Heart left ventricle (tissue), 16 donors: ENCODE measurements at places on chromosomes 5 and 9.
A peak's percentile ranks its signal among the peaks of the same experiment; 100 is the strongest.

DNA sequence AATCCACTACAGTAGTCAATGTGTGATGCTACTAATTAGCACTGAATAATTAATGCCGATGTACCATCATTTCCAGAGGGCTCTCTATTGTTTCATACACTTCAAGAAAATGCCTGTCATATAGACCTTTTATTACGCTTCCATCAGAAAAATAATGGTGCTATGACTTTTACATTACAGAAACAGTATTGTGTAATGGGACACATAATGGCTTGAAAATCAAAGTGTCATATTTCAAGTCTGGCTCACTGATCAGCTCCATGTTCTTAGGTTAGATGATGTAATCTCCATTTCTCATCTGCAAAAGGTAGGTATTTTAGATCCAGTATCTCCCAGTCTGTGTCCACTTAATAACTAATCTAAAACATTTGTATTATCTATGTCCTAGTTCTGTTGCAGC lies 990.6 kb upstream of the TYRP1 start:
- DNase-seq = no peak

GRCh38 chr9:97487861-97488260 lies 13.6 kb upstream of the TMOD1 start:
- no peak for DNase-seq

DNA sequence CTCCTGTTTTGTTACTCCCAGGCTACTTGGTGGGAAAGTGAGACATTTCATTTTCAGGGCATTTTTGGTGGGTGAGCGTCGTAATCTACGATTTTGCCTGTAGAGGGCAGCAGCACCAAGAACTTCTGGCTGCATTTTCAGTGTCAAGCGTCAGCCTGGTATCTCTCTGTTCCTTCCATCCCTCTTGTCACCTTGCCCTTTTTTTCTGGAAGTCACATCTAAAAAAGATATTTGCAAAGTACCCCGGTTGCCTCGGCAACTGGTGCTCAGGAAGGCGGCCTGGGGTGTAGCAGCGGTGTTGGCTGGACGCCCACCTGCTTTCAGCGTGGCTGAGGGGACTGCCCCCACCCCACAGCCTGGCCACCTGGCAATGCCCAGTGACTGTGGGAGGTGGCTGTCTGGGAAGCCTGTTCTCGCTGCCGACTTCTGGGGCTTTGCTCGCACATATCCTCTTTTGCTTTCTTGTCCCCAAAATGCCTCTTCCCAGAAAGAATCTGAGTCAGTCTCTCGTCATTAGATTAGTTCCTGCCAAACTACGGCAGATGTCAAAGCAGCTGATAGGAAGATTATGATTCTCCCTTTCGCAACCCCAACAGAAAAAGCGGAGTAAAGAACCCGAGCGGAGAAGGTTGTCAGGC lies 84.5 kb downstream of the ACER2 start:
- DNase-seq = peak; percentile 78

- DNase-seq = no peak
Observed at GRCh38 chr5:143284521-143284920, 119.0 kb downstream of the NR3C1 start.

GRCh38 chr9:17987189-17987588 lies 408.3 kb downstream of the SH3GL2 start:
- DNase-seq = no peak

- DNase-seq = no peak
Observed at GRCh38 chr9:77759391-77759790, 111.3 kb upstream of the GNA14 start.

- DNase-seq = no peak
Observed at GRCh38 chr5:142537938-142538337, 148.0 kb downstream of the FGF1 start.

DNA sequence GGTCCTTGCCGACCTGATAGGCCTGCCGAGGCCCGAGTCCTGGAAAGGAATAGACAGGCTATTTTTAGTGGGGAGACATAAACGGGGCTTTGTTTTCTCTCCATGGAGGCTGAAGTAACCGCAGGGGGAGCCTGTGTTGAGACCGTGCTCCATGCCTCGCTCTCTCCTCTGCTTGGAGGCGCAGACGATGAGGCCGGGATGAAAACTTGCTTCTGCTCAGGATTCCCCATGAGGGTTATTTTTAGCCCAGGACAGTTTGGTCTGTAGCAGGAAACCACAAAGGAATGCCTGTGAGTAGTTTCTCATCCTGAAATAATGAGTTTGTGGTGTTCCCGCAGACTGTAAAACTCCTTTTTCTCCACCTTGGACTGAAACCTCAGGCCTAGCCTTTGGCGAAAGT lies 81.9 kb upstream of the RARS1 start:
- no peak for DNase-seq

DNA sequence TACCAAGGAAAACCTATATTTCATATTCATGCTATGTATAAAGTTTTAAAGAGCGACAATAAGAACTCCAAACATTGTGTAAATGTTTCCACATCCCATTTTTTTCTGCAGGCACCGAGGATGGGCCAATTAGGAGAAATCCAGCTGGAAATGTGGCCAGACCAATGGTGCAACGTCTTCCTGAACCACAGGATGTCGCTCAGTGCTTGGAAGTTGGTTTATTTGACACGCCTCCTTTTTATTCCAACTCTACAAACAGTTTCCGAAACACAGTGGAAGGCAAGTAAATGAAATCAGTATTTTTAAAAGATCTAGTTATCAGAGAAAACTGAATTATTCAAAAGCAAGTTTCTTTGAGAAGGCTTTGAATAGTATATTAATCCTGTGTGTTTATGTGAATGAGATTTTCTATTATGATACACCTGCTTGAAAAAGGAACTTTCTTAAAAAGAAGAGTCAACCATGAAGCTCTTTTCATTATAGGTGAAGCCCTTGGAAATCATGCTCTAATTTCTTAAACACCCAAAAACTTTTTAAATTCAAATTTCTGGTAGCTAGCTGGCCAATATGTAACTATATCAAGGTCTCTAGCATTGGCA lies 9.1 kb downstream of the TYRP1 start:
- peak; percentile 10 for DNase-seq

- no peak for DNase-seq
Observed at GRCh38 chr5:108530706-108531105, 148.8 kb upstream of the FBXL17 start.

GRCh38 chr9:10678790-10679189 lies 66.0 kb upstream of the PTPRD start:
- no peak for DNase-seq

DNA sequence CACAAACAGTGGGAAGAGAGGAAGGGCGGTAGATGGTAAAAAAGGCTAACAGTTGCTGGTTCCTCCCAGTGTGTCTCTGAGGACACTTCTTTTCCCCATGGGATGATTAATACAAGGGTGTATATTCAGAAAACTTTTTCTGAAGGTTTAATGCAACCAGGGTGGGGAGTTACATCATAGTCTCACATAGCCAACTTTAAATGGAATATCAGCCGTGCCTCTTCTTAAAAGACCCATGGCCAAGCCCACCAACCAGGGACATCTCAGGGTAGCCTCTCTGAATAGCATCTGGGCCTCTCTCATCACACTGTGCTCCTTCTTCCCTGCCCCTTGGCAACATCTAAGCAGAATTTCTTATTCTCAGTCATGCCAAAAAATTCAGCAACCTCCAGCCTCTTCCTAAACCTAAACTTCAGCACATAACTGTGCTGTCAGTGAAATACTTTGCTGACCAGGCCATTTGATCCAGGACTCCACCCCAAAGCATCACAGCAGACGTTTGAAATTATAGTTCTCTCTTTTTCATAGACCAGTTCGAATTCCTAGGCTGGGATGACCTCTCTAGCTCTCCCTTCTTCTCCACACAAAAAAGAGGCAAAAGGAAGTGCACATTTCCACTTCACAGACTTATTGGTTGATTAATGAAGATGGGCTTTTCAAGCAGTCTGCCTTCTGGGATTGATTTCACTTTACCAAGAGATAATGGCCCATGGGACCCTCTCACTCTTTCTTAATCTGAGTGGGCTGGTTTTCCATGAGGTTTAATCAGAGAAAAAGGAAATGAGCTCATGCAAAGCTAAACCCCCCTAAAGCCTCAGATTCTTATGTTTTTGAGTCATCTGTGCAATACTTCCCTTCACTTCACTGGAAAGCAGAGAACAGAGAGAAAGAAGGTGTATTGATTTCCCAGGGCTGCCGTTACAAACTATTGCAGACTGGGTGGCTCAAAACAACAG lies 85.1 kb upstream of the RAI14 start:
- DNase-seq = no peak

DNA sequence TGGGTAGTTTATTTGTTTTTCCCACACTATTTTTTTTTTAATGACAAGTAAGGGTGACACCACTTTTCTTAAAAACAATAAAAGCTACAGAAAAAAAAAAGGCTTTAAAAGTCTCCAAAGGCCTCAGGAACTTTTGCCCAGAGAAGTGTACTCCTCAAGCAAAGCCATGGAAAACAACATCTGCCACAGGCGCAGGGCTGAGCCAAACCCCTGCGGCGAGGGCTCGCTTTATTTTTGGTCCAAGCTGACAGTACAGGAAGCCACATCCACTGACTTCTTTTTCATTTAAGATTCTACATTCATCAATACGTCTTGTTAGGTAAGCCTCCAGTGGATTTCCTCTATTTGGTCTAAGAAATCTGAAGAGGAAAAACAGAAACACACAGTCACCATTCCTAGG lies 51.9 kb upstream of the IFNK start:
- peak; percentile 70 for DNase-seq
